ENCODE measurements at places on chromosomes 3 and 15.

DNA sequence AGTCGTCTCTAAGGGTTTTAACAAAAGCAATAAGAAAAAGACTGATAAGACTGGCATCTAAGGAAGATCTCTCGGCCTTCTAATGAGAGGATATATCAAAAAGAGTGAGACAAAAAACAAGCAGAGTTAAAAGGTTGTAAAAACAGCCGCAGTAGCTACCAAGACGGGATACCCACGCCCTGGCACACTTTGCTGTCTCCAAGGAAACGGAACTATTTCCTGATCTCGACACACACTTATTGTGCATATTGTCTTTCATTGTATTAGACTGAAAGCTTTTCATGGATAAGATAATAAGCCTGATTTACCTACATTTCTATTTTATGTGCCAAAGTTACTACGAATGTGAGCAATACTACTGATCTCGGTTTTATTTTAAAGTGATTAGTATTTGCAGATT is 161.5 kb upstream of the MCTP2 start:
- no peak for DNase-seq

DNA sequence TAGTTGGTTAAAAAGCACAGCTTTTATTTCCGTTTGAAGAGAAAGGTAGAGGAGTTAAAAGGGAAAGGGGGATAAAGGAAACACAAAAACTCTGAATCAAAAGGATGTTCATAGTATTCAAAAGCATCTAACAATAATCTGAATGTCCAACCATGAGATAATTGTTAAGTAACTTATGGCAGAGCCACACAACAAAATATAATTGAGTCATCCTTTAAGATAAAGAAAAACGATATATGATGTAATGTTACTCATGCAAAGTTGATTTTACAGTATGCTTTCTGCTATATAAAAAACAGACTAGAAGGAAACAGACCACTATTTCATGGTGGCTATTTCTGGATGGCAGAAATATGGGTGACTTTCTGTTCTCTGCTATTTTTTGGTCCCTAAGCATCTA is 3.9 kb downstream of the XPC start:
- DNase-seq = no peak

DNA sequence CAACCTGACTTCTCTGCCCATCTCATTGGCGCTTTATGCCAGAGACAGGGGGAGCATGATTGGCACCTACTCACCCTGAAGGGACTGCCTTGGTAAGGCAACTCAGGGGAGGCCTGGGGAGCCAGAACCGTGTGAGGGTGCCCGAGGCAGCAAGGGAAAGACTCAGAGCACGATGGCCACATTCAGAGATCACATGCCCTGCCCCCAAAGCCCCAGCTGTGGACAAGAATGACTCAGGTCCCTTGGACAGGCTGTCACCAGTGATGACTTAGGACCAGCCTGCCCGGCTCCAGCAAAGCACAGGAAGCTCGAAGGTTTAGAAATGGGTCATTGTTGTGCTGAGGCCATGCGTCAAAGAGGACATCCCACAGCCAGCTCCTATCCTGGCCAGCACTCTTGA is 49.1 kb upstream of the LIMD1 start:
- DNase-seq = no peak

GRCh38 chr3:90145094-90145860 is 1037.9 kb downstream of the EPHA3 start:
- peak; percentile 31 for DNase-seq

DNA sequence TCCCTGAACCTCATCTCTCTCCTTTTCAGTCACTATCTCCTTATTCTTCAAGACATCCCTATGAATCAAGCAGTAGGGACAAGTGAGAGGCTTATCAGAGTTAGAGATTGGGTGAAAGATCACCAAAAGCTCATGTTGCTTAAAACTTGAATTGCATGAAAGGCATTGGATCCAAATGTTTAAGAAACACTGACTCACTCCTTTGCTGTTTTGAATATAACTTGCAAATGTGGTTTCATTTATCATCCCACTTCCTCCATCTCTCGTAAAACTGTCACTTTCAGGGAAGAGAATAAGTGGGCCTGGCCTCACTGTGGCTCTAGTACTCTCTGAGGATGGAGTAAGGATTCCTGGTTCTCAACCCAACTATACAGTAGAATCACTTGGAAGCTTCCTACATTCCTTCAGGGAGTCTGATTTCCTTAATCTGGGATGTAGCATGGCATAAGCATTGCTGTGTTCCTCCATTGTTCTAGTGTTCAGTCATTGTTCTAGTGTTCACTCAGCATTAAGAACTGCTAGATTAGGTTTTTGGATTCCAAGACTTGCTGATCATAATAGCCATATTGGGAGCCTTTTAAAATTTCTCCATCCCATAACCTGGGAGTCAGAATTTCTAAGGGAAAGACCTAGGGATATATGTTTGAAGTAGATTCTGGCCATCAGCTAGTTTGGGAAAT is 171.8 kb downstream of the TMEM108 start:
- DNase-seq = peak; percentile 19

GRCh38 chr3:51696954-51697353 is 9.9 kb upstream of the GRM2 start:
- no peak for DNase-seq

DNA sequence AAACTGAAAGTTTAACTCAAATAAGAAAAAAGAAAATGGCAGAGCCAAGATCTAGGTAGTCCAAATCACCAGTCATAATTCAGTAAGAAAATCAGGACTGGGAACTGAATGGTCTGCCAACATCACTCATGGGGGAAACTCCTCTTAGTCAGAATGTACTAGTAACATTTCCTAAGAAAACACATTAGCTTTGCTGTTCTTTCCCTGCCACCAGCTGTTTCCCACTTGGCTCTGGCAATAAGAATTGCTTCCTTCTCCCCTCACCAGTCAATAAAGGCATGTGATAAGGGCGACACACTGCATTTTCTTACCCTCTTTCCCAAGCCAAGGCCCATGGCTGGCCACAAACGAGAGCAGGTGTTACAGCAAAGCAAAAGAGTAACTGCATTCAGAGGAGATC is 46.1 kb downstream of the PIK3R4 start:
- no peak for DNase-seq

- peak; percentile 44 for DNase-seq
Observed at GRCh38 chr3:193572426-193572908, 17.8 kb upstream of the ATP13A4 start.

- DNase-seq = no peak
Observed at GRCh38 chr3:72657666-72658065, 190.6 kb downstream of the SHQ1 start.

DNA sequence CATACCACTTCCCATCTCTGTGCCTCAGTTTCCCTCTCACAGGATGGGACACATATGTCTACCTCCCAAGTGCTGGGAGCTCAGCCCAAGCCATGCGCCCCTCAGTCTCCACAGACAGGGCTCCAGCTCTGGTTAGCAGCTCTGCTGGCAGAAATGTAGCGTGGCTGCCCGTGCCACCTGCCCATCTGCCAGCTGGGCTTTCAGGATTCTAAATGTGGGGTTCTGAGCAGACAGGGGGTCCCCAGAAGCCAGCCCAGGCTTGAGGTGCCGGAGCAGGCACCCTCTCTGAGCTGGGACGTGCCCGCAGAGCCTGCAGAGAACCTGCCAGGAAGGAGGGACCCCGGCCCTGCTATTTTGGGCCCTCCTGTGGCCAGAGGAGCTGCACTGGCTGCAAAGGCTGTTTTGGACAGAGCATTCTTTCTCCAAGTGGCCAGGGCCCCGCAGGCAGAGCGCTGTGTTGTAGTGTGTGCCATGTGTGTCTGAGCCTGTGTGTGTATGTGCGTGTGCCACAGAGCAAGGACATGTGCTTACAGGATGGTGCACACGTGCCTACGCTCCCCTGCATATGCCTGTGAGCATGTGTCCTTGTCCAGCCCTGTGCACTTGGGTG is 31.7 kb downstream of the PSTPIP1 start:
- DNase-seq = no peak

GRCh38 chr3:97838393-97838792 is 16.6 kb downstream of the CRYBG3 start:
- DNase-seq = no peak

DNA sequence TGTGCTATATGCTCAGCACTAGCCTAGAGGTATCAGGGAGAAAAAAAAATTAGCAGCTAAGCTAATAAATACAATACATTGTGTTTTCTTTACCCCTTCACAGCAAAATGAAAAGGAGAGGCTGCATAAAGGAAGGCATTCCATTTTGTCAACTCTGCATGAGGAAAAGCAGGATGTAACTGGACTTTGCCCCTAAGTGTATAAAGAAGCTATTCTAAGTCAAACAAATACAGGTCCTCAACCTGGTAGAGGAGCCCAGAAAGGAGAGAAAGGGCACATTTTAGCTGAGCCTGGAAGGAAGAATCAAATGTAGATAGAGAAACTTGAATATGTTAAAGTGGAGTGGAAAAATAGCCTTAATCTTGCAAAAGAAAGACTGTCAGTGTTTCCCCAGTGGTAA is 89.0 kb upstream of the SPRED1 start:
- DNase-seq = no peak

DNA sequence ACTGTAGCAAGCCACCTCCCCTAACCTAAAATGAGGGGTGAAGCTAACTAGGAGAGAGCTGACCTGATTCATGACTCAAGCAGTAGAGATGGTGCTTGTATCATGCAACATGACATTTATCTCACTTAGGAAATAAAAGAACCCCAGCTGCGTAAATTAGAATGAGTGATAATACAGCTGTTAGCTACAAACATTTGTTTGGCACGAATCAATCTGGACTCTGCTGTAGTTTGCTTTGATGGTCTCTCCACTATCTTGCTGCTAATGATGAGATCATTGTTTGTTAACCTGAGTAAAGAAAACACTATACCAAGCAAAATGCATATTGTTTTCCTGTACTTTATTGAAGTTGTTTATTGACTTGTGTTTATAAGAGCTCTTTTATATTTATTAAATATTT is 92.6 kb downstream of the ALDH1A2 start:
- no peak for DNase-seq

DNA sequence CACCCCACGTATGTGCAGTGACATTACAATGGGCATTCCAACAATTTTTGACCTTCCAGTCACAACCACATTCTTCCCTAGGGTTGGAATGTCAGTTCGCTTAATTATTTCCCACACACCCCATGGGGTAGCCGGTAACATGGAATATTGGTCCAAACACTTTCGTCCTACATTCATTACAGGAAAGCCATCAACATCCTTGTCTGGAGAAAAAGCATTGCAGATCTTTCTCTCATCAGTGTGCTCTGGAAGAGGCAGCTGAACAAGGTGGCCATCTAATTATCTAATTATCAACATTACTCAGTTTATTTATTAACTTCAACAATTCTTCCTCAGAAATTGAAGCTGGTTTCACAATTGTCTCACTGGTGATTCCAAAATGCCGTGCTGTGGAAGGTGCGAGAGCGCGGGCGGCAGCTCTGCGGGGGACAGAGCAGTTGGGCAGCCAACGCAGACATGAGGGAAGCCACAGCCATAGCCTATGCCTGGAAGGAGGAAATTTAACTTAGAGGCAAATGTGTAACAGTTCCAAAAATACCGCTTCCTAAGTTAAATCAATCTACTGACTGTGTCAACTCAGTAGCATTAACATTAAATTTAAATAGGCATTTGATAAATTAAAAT is 1158.9 kb upstream of the EPHA6 start:
- no peak for DNase-seq

GRCh38 chr3:113304856-113305540 is 93.6 kb downstream of the BOC start:
- no peak for DNase-seq

DNA sequence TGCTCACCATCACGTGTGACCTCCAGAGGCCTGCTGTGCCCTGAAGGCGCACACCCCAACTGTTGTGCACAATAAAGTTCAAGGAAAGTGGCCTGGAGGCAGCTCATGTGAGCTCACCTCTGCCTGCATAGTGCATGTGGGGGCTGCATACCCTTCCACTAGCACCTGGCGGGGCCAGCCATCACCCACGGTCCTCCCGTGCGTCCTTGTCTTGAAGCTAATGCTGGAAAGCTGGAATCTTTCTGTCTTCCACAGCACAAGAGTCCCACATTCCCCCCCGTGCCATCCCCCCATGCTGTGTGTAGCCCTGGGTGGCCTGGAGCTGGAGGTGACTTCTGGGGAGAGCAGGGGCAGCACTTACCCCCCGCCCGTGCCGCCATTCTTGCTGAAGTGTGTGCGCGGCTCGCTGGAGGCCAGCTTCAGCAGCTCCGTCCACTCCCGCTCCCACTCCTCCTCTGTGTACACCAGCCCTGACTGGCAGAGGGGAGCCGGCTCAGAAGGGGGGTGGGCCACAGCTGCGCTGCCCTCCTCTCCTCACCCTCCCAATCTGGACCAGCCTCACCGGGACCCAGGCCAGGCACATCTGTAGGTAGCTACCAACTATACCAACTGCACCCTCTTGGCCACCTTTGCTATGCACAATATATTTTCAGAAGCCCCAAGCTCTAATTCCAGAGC is 199.5 kb downstream of the KLF13 start:
- no peak for DNase-seq

- DNase-seq = no peak
Observed at GRCh38 chr3:110902453-110903085, 169.0 kb upstream of the NECTIN3 start.
